Fibroblast of upper back skin (primary cell): ENCODE measurements at places on chromosomes 3 and 15.

DNA sequence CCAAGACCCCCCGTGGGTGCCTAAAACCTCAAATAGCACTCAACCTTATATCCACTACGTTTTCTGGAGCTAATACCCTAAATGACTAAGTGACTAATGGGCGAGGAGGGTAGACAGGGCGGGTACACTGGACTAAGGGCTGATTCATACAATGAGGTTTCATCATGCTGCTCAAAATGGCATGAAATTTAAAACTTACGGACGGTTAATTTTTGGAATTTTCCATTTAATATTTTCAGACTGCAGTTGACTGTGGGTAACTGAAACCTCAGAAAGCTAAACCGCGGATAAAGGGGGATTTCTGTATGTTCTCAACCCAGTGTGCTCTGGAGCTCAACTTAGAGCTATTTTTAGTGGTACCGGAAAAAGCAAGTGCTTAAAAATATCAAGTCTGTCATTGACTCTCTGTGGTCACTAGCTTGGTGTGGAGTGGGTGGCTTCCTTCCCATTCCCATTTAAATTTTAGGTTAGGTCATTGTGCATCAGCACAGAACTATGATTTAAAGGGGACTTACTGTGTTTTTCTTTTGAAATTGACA, 72.9 kb downstream of the LRRC28 start:
- DNase-seq = peak; percentile 79

DNA sequence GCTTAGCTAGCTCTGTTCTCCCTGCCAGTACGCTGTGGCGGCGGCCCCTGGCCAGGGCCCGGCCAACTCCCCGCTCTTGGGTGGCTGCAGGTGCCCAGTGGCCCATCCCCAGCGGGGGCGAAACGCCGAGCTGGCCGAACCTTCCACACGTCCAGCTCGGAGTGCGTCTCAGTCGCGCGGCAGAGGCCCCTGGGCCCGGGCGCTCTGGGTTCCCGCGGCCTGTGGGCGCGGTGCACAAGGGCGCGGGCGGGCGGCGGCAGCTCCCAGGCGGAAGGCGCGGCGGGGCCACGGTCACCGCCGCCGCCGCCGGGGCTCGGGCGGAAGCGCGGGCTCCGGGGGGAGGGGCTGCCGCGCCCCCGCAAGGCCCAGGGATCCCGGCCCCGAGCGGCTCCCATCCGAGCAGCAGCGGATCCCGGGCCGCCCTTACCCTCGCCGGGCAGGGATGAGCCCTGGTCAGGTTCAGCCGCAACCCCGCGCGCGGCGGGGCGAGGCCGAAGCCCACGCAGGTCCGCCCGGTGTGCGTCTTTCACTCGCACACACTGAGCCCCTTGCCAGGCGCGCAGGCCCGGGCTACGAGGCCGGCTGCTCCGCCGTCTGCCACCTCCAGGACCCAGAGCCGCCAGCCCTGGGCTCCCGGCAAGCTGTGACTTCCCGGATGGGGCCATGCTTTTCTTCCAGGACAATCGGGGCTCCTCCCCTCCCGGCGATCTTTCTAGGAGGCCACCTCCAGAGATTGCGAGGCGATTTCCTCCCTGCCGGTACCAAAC, 54.2 kb downstream of the CCDC54 start:
- DNase-seq = peak; percentile 73

GRCh38 chr3:158148218-158148617, 38.3 kb downstream of the RSRC1 start:
- no peak for DNase-seq

- DNase-seq = no peak
These were observed 97.8 kb downstream of the DAPK2 start for GRCh38 chr15:63948436-63948835.

DNA sequence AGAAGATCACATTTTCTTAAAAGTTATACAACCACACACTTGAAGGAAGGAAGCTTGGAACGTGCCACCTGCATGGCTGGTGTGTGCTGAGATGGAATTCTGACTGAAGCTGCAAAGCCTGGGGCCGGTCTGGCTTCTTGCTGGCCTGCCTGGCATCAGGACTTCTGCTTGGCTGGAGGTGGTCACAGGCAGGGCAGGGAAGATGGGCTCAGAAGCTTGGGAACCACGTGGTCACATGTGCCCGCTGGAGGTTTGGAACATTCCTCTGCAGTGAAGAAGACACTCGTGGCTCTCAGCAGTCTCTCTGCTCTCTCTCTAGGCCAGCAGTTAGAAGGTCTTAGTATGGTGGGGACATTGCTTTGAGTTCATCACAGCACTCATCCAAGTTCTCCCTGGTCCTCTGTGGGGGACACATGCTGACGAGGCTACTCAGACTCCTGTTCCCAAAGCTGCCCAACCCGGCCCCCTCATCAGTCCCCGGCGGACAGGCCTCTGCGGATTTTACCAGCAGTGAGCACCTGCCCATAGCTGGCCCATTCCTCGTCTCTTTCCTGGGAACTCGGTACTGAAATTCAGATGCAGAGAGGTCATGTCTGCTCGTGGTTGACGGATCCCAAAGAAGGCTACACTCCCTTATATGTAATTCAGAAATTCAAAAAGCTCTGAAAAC, 229.0 kb downstream of the ADAMTS17 start:
- no peak for DNase-seq

- no peak for DNase-seq
These were observed 31.6 kb upstream of the ACAD9 start for GRCh38 chr3:128847666-128848370.

GRCh38 chr15:41512512-41512939, 1.1 kb downstream of the LTK start:
- DNase-seq = no peak
